ENCODE measurements at places on chromosomes 12 and 14.

DNA sequence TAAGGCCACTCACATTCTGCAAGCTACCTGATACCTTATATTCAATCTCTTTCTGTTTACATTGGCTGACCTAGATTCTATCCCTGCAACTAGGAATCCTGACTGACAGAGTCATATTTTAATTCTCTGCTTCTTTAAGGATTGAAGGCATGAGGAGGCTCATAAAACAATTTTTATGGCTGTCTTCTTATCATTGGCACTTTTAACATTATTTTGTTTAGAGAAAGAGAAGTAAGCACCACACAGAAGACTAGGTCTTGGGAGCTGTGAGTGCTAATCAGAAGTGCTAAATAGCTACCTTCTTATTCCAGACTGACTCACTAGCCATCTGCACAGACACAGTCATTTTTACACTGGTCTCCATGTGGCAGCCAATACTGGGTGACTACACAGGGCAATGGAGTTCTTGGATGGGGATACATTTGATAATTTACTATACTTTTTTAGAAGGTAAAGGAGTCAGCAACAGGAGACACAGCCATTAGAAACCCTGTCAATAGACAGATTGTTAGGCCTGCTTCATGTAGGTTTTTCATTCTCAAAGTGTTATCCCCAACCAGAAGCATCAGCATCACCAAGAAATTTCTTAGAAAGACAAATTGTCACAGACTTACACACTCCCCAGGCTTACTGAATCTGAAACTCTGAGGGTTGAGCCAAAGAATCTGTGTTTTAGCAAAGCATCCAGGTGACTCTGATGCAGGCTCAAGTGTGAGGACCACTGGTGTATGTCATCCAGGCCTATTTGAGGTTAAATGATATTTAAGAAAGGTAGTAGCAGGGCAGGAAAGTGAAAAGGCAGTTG is 214.1 kb downstream of the DUSP6 start:
- peak; percentile 13 for DNase-seq

GRCh38 chr12:3361146-3361545 is 129.9 kb upstream of the PRMT8 start:
- DNase-seq: no peak

GRCh38 chr14:52240623-52241022 is 26.9 kb upstream of the PTGDR start:
- no peak for DNase-seq

- DNase-seq: peak; percentile 77
These were observed 45.9 kb downstream of the TSPAN9 start for GRCh38 chr12:3122841-3123678.

GRCh38 chr14:101185946-101186345 is 282.4 kb upstream of the RTL1 start:
- DNase-seq: no peak

DNA sequence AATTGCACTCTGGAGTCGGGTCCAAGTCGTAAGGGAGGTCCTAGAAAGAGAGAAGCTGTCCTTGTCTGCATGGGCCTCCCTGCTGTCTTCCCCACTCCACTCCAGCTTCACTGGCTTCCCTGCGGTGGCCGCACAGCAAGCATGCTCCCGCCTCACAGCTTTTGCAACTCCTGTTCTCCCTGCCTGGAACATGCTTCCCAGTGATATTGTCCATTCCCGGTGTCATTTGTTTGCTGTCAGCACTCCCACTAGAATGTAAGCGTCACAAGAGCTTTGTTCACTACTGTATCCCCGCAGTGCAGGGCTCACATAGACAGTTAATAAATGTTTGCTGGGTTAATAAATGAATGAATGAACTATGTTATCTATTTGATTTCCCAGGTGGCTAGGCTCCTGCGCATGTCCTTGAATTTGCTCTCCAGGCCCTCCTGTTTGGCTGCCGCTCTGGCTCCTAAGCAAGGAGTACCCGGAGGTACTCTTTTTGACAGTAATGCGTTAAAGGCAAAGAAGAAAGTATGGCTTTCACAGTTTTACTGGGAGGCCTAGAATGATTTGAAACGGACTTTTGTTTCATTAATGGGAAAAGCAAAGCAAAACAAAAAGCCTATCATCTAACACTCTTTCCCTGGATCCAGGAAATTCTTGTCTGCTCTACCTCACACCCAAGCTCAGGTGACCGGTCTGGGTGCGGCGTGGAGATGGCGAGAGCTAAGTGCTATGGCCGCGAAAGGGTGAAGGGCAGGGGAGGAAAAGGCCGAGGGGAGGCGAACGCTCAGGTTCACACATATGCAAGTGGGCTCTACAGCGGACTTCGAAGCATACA is 6.2 kb upstream of the SLC7A7 start:
- DNase-seq: no peak

GRCh38 chr14:68232300-68233055 is 412.9 kb downstream of the RAD51B start:
- DNase-seq: peak; percentile 97

GRCh38 chr14:61939776-61940175 is 177.6 kb downstream of the SNAPC1 start:
- no peak for DNase-seq

DNA sequence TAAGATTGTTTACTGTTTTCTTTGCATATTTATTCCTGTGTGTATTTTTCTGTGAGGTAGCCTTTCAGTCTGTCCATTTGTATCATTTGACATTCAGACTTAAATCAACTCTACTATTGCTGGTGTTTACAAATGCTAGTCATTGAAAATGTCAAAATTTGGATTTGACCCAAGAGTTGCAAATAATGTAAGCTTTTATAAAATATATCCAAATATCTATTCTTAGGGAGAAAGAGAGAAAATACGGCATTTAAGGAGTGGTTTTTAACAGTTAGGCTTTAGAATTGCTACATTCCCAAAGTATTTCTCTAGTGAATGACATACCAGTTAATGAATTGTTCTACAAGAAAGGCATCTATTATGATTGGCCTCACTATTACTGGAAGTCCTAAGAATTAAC is 37.9 kb downstream of the FRS2 start:
- no peak for DNase-seq

- DNase-seq: no peak
These were observed 13.4 kb upstream of the KIF26A start for GRCh38 chr14:104125011-104125410.

GRCh38 chr12:23775208-23775607 is 174.3 kb downstream of the SOX5 start:
- DNase-seq: no peak

- no peak for DNase-seq
These were observed 207.6 kb upstream of the PDZRN4 start for GRCh38 chr12:40980427-40980961.

GRCh38 chr12:49349266-49349665 is 2.6 kb downstream of the DNAJC22 start:
- no peak for DNase-seq

DNA sequence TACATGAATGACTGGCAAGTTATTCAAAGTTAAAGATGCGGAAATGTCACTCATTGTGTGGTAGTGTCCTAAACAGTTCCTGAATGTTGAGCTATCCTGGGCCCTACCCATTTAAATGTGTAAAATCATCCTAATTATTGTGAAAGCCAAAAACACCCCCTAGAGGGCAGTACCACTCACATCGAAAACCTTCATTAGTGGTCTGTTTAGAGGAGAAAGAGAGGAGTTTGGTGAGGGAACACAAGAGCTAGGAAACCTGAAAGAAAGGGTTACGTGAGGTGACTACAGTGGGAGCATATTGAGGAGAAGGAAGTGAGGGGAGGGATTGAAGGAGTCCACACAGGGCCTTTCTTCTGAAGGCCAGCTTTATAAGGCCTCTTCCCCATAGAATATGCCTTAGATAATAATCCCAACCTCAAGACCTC is 2.5 kb upstream of the TEP1 start:
- DNase-seq: peak; percentile 58

Data from AG10803 (cell line).